Stimulated activated CD4-positive, alpha-beta T cell treated with anti-CD3 and anti-CD28 coated beads, Interleukin-12 subunit alpha, Interleukin-12 subunit beta, amount 100 ng/mL, for 48 hours (primary cell): ENCODE measurements at places on chromosomes 6 and 20.

GRCh38 chr6:148854992-148855391 is 108.2 kb downstream of the UST start:
- DNase-seq = no peak

DNA sequence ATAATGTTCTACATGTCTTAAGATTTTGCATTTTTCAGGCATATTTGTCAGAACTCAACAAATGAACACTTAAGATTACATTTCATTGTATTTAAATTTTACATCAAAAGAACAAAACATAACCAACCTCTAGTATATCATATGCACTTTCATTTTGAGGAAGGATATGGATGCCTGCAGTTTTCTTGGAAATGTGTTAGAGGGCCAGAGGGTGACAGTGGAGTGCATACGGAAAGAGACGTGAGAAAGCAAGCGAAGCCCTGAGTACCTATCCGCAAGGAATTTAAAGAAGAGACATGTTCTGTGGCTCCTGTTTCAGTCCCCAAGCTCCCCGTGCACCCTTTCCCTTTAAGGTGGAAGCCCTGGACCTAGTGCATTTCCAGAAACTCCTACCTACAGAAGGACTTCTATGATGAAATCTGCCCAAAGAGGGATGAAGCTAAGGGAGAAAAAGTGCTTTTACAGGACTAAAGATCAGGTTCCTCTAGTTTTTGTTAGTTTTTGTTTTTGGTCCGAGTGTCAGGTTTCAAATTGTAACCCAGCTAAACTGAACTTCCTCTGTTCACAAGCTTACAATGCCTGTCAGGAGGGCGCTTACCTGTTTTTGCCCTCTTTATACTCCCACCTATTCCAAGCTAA is 38.8 kb downstream of the EZR start:
- DNase-seq = no peak

GRCh38 chr6:51533962-51534361 is 553.5 kb downstream of the PKHD1 start:
- no peak for DNase-seq

DNA sequence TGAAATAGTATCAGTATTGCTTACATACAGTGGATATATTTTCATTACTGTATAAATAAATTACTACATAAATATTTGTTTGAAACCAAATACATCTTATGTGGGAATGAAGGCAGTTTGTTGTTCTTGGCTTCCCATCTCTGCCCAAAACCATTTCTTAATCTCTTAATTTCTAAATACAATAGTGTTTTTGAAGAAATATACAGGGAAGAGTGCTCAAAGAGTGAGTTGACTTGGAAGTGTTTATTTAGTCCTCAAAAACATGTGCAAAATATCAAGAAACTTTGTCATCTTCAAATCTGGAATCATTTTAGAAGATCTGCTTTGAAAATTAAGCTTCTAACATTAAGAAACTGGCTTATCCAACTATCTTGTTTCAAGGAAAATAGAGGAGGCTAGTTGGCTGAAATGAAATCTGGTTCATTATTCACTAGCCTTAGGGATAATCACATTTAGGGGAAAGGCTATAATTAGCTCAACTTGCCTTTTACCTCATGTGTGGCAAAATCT is 259.8 kb upstream of the FLRT3 start:
- no peak for DNase-seq

DNA sequence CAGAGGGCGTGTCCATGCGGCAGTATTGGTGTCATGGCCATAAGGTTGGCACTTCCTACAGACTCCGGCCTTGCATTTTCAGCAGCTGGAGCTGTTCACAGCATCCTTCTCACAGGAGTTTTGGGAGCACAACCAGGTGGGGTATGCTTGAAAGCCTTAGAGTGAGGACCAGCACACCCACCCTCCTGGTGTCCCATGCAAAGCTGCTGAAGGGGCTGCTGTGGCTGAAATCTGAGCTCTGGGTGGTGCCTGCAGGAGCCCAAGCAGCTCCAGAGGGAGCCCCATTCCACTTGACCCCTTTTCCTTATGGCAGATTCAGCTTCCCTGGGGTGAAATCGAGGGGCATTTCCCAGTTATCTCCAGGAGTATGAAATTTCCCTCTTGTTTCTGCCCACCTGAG is 74.0 kb upstream of the BHLHE23 start:
- no peak for DNase-seq

GRCh38 chr20:44021186-44021585 is 106.5 kb downstream of the TOX2 start:
- DNase-seq = no peak

DNA sequence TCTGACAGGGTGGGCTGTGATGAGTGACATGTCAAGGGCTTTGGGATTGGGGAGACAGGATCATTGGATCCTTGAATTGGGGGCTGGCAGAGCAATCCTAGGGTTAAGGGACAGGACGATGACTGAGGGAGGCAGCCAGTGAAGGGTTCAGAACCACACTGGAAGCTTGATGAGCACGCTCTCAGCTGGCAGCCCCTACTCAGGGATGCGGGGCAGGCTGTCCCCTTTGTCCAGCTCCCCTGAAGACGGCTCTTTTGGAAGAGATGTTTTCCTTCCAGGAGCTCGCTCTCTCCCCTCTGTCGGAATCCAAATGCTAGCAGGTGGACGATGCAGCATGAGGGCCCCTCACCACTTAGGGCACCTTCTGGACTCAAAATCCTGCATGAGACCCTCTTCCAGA is 8.4 kb downstream of the TGM3 start:
- no peak for DNase-seq

- no peak for DNase-seq
These were observed 128.4 kb upstream of the ESR1 start for GRCh38 chr6:151679081-151679480.

- no peak for DNase-seq
These were observed 27.1 kb downstream of the PDE10A start for GRCh38 chr6:165635965-165636364.

GRCh38 chr6:162863821-162864220 is 136.0 kb downstream of the PACRG start:
- DNase-seq = no peak

- DNase-seq = no peak
These were observed 47.5 kb upstream of the MPC1 start for GRCh38 chr6:166430269-166430668.

DNA sequence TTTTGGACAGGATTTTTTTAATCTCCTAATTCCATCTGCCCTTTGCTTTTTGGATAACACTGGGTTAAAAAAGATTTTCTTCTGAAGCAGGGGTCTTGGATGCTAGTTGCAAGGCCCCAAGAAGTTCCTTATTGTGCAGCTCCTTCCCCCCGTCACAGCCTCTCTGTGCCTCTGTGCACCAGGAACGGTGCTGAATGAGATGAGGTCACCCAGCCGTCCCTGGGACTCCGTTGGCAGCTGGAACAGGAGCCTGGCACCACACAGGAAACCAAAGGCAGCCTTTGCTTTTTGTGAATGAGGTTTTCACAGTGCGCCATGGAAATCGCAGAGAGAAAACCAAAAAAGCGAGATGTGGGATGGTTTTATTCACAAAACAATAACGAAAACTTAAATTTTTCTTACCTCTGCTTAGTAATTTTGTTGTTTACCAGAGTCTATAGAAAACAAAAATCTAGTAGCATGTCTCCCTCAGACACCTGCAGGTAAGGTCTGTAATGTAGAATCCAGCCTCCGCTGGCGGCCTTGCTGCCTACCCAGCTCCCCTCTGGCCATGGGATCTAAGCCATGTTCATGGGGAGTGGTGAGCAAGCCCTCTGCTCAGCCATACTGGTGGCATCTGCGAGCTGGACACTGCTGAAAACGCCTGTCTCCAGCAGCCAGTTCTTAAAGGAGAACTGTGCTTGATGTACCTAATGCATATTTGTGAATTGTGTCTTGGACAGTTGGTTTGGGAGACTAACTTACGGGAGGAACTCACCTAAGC is 40.4 kb upstream of the SYNJ2 start:
- DNase-seq = no peak

GRCh38 chr6:42970871-42971612 is 7.9 kb downstream of the PEX6 start:
- DNase-seq = no peak

DNA sequence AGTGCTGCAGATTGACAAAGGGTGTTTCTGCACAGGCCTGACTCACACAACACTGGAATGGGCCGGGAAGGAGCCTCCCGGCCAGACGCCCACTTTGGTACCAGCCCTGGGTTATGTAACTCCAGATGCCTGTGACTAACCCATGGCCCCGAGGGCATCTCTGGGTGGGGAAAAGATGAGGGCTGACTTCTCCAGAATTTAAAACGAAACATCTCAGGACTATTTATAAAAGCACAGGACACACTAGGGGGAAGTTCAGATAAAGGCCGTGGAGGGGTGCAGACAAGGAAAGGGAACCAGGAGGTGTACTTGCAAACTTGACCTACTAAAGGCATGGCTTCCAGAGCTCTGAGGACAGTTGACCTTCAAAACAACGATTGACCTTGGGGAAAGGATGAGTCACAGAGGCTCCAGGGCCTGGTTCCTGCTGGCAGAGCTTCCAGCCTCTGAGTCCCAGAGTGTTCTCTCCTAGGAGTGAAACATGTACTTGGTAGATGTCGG is 196.9 kb downstream of the NFATC2 start:
- no peak for DNase-seq

DNA sequence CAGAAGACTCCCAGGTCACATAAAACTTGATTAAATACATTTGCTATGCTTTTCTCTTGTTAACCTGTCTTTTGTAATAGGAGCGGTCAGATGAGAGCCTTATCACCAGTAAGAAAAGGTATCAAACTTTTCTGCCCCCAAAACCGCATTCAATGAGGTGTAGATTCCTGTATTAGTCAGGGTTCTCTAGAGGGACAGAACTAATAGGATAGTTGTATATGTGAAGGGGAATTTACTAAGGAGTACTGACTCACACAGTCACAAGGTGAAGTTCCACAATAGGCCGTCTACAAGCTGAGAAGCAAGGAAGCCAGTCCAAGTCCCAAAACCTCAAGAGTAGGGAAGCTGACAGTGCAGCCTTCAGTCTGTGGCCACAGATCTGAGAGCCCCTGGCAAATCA is 32.7 kb downstream of the PTPRK start:
- DNase-seq = no peak

GRCh38 chr6:24323632-24324337 is 34.1 kb downstream of the DCDC2 start:
- DNase-seq = no peak

- DNase-seq = no peak
These were observed 276.0 kb upstream of the SGK1 start for GRCh38 chr6:134593887-134594286.
